ENCODE measurements at places on chromosomes 11 and 22.

DNA sequence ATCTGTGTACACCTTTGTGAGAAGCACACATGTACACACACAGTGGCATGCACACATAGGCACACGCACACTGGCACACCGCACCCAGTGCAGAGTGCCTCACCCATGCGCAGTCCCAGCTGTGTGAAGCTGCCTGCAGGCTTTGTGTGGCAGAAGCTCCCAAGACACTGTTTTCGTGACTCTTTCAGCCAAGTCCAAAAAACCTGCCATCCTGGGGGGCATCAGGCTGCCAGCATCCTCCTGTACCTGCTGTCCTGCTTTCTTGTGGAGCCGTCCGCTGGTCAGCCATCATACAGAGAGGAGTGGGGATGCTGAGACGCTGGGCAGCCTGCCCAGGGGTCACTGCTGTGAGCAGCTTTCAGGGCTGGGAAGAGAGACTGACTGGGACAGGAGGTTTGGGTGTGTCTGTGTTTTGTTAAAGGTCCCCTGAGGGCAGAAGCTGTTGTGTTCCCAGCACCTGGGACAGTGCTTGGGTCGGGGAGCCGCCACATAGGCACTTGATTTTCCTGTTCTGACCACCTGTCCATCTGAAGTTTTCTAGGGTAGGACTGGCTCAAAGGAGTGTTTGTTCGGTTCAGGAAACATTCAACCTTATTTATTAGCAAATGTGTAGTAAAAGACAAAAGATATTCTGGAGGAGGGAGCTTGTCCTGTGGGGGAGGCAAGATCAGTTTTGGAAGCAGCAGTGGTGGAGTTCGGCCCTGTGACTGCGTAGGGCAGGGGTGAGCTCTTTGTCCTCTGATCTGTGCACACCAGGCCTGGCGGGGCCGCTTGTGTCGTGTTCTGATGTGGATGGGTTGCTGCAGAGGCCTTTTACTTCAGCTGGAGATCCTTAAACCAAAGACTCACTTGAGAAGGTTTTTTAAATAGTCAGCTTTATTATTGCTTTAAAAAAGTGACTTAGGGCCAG lies 29.7 kb downstream of the AP2A2 start:
- DNase-seq, result no peak

DNA sequence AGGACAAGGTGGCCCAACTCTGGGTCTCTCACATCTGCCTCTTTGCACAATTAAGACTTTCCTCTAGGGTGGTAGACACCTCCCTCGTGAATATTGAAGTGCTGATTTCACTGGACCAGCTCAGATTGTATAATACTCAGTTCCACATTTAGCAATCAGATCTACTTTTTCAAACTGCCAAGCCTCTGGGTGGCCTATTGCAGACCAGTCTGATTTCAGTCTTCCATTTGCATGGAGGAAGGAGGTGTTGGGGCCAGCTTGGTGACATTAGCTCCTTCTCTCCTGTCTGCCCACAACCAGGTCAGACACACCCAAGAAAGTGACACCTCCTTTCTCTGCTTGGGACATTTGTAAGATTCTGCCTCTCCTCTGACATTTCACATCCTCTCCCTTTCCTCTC lies 78.2 kb downstream of the PPFIBP2 start:
- no peak for DNase-seq

GRCh38 chr22:22988785-22989184 lies 81.5 kb upstream of the GNAZ start:
- no peak for DNase-seq

GRCh38 chr11:70351646-70352045 lies 46.7 kb upstream of the CTTN start:
- no peak for DNase-seq

GRCh38 chr11:83971063-83971462 lies 684.9 kb upstream of the CCDC90B start:
- no peak for DNase-seq

DNA sequence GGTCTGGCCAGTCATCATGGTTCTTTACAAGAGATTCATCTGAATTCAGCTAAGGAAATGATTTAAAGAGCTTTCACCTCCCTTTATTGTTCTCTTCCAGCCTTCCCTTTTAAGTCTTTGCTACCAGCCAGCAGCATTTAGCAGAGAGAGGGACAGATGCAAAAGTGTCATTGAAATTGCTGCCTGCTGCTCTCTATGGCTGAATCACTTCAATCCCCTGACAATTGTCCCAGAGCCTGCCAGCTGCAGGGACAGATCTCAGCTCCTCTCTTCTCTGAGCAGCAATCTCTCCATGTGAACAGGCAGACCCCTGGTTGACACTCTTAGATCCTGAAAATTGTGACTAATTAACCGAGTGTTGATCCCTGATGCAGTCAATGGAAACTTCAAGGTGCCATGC lies 816.9 kb upstream of the CCDC90B start:
- no peak for DNase-seq

DNA sequence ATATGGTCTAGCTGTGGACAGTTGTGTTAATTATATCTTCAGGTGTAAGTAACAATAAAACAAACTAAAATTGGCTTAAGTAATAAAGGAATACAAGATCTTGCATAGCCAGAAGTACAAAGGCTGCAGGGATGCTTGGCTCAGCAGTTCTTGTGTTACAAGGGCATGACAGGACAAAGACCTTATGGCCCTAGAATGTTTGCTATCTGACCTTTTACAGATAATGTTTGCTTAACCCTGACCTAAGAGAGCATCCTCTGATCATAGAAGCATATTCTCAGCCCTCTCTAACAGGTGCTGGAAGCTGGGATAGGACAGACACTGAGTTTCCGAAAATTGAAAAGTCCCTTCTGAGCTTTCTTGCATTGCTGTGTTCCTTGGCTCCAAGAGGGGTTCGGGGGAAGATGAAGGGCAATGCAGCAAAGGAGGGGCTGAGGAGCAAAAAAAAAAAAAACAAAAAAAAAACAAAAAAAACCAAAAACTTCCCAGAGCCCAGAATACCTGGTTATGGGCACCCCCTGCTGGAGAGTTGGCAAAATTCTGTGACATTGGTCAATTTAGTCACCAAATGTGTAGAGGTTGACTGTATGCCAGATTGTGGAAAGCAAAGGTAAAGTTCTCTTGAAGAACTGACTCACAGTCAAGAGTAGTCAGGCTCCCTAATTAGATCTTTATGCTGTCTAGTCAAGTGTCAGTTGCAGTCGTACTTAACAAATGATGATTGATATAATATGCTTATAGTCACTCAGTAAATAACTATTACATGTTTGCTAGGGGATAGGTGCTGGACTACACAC lies 10.4 kb upstream of the HIKESHI start:
- peak; percentile 43 for DNase-seq

DNA sequence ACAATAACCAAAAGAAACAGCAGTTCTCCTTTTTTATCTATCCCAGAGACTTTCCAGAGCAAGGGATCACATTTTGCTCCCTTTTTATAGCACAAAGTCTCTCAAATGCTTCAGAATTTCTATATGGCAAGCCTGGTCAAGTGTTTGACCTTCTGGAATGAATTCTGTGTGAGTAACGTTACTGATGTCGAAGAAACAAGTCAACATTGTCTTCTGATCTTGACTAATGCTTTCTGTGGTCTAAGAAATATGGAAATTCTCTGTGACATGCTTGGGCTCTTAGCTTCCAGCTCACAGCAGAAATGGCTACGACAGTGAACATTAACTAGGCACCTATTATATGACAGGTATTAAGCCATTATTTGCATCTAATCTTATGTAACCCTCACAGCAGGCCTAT lies 411.7 kb downstream of the CADM1 start:
- no peak for DNase-seq

DNA sequence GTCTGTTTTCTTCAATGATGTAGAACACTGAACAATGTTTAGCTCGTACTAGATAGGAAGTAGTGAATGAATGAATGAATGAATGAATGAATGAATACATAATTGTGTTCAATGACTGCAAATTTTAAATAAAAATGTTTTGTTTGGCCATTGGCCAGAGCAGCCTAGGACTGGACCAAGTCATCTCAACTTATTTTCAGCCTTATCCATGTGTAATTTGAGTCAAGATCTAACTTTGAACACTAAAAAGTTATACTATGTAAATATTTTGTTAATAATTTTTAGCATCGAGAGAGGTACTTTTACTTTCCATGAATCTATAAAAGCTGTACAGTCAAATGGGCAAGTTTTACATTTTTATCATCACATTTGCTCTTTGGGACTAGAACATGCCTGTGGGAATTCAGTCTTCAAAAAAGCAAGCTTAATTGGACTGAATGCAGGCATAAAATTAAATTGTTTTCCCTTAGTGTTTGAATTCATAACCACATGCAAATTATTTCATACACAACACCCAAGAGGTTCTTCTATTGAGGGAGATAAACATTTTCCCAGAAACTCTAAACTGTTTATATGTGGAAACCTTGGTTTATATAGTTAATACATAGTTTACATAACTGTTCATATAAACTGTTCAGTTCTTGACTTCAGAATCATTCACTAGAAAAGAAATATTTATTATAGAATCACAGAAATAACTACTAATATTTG lies 222.1 kb upstream of the ANO3 start:
- DNase-seq, result no peak

GRCh38 chr22:33888821-33889220 lies 31.5 kb downstream of the LARGE1 start:
- DNase-seq, result no peak

DNA sequence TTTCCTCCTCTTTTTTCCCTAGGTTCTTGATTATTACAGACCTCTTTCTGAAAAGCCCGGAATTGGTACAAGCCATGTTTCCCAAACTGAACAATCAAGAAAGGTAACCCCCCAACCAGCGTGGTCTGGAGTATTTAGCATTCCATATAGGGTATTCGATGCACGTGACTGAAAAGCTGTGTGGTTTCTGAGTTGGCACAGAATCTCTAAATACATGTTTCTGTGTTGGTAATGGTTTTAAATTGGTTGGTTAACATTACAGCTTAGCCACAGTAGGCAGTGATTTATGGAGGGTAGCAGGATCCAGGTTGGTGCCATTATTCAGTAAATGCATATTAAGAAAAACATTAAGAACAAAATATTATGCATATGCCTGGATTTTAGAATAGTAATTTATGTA lies 46.8 kb downstream of the ATXN10 start:
- no peak for DNase-seq

DNA sequence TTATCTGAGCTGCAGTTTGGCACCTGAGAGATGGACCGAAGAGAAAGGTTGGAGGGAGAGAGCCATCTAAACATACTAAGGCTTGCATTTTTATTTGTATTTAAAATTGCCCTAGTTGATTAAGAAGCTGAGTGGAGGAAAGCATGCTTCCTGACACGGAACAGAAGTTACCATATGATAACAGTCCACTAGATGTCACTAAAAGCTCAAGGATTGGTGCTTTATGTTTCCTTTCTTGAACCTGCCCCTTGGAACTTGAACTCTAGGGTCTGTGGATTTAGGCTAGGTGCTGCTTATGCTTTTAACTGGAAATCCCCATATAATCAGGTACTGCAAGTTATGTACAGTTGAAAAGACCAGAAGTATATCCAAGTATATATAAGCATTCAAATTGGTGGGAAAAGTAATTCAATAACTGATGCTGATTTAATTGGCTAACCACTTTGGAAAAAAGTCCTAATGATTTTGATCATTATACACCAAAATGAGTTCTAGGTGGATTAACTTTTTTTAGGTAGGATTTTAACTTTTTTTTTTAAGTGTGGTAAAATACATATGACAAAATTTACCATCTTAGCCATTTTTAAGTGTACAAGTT lies 9.5 kb downstream of the RBMXL2 start:
- DNase-seq, result no peak

GRCh38 chr11:28649922-28650321 lies 541.7 kb downstream of the METTL15 start:
- no peak for DNase-seq

DNA sequence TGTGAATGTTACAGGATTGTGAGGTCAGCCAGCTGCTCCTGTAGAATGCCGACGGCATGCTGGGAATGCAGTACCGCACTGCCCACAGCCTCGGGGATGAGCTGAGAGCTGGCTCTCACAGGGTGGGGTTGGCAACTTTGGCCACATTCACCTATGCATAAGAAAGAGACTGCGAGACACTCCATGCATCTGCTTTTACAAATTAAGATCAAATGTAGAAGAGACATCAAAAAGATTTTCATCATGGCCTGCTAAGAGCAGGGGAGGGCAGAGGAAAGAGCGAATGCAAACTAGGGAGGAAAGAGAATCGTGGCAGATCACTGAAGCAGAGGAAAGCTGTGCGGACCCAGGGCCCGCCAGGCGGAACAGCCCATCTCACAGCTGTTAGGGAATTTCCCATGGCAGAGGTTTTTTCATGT lies 49.8 kb upstream of the SPATA19 start:
- DNase-seq, result peak; percentile 76

- DNase-seq, result no peak
These were observed 499.1 kb downstream of the INSC start for GRCh38 chr11:15613789-15614188.

GRCh38 chr22:29509815-29510214 lies 29.8 kb downstream of the NEFH start:
- no peak for DNase-seq

GRCh38 chr11:10898003-10898762 lies 40.3 kb upstream of the ZBED5 start:
- DNase-seq, result no peak

GRCh38 chr11:79040348-79040747 lies 400.5 kb downstream of the TENM4 start:
- no peak for DNase-seq

DNA sequence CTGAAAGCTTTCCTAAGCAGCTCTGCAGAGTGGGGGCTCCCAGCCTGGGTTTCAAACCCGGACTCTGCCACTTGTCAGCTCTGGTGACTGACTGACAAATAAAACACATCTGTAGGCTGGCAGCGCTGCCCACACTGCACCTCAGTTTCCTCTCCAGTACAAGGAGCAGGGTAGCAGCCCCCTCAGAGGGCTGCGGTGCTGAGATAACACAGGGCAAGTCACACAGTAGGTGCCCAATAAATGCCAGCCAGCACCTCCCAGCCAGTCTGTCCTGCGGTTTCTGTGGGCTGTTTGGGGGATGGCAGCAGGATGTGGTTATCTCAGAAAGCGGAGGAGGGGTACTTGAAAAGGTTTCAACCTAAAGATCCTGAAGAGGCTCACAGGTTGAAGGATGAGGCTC lies 1.5 kb downstream of the SYT12 start:
- no peak for DNase-seq

GRCh38 chr22:44365191-44365590 lies 52.4 kb upstream of the SHISAL1 start:
- DNase-seq, result no peak

DNA sequence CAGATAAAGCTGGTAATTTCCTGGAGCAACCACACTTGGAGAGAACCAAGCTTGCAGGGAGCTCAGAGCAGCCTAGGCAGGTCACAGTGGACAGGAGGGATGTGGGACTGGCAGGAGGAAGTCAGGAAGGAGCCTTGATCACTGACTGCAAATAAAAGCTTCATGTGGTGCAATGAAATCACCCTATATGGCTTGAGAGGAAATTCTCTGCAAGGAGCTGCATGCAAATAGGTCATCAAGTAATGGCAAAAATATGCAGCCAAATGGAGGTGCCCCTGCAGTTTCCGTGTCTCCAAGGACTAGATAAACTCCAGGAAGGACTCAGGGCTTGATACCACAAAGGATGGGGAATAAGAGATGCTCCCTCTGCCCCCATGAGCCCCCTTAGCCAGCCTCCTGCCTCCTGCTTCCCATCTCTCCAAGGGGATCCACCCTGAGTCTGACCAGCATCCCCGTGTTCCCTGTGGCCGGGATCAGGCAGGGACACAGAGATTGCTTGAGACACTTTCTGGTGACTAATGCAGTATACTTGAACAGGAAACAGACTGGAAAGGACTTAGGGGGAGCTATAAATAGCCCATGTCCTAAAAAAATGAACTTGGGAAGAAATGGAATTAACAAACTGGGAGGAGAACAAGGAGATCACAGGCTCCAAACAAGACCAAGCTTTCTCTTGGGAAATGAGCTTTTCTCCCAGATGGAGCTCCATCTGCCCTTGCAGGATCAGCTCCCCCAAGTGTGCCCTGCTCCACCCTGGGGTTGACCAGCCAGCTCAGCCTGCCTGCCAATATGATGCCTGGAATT lies 23.9 kb upstream of the MICAL2 start:
- DNase-seq, result no peak

All from H9 (cell line).